ENCODE measurements at places on chromosomes 16 and 17. TPM values are rescaled to one million over a fixed set of nuclear protein-coding genes. Genes with fewer than 3 reads are reported as not detected.

- no peak for DNase-seq
These were observed 185.5 kb downstream of the NTN1 start for GRCh38 chr17:9206741-9207332.

DNA sequence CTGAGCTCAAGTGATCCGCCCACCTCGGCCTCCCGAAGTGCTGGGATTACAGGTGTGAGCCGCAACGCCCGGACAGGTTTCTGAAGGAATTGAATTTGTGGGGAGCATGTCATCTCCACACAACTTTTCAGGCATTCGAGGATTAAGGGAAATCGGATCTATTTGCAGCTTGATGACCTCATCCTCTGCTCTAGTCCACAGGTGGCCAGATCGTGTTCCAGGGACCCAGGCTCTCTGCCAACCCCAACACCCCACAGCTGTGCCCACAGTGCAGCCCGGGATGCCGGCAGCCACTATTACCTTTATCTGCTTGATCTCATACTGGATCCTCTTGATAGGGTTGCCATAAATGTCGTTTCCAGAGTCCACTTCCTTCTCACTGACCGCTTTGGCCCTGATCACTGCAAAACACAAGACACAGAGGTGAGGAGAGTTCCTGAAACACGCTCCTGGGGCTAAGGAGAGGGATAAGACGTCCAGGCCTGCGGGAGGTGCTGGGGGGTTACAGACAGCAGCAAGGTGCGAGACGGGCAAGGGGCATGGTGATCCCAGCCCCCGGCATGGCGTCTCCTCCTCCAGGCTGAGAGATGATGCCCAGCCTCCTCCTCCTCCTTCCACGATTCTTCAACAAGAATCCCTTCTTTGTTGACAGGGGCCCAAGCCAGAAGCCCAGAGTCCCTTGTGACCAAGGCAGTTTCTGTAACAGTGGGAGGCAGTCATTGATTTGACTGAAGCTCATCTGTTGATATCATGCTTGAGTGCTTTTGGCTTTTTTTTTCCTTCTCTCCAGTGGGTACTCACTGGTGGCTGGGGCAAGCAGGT, 29.3 kb downstream of the CEP295NL start:
- DNase-seq: no peak

DNA sequence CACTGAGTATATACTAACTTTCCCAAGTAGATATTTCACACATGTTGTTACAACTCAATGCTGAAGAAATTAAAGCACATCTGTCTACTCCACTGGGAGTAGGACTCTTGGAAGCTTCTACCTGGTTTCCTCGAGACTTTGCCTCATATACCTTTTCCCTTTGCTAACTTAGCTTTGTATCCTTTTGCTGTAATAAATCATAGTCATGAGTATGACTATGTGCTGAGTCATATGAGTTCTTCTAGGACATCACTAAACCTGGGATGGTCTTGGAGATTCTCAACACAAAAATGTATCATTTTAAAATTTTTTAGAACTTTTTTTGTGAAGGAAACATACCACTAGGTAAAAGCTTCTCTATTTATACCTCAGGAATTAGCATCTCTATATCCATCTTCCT, 39.8 kb downstream of the ABCA5 start:
- no peak for DNase-seq

- no peak for DNase-seq
These were observed 153.4 kb downstream of the ZFHX3 start for GRCh38 chr16:72894293-72895151.

DNA sequence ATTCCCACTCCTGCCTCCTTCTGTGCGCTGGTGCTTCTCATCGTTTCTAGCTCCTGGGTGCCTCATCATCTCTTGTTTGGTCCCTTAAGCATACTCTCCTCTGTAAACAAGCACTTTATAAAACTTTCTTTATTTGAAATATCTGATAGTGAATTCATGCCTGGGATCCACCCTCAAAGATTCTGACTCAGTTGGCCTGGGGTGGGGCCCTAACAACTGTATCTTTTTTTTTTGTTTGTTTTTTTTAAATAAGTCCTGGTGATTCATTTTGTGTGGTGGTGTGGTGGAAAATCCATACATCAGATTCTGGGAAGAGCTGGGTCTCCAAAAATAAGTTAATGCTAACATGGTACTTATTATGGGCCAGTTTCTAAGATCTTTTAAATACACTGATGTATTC, 678.3 kb downstream of the TOX3 start:
- DNase-seq: no peak

DNA sequence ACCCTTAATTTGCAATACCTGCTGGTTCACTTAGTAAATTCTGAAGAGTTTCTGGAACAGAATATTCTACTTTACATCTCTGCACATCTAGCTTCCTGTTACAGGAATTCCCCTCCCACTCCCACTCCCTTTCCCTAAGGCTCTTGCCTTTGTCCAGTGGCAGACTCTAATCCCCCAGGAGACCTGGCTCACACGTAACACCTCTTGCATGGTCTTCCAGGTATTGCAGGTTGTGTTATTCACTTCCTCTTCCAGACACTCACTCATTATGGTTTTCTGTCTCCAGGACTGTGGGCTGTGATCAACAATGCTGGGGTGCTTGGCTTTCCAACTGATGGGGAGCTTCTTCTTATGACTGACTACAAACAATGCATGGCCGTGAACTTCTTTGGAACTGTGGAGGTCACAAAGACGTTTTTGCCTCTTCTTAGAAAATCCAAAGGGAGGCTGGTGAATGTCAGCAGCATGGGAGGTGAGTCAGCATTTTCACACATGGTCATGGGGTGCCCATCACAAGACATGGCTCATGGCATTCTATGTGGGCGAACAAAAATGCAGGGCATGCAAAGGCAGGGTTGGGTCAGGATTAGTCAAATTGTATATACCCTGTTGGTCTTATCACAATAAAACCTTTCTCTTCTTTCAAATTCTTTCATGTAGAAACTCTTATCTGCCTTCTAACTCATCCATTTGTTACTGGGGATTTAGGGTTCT, 35.8 kb downstream of the HSD17B2 start:
- DNase-seq: no peak

- DNase-seq: no peak
These were observed 10.8 kb downstream of the TBC1D26 start for GRCh38 chr17:15742921-15743320.

GRCh38 chr16:86306011-86306644, 204.2 kb upstream of the FOXF1 start:
- DNase-seq: no peak

DNA sequence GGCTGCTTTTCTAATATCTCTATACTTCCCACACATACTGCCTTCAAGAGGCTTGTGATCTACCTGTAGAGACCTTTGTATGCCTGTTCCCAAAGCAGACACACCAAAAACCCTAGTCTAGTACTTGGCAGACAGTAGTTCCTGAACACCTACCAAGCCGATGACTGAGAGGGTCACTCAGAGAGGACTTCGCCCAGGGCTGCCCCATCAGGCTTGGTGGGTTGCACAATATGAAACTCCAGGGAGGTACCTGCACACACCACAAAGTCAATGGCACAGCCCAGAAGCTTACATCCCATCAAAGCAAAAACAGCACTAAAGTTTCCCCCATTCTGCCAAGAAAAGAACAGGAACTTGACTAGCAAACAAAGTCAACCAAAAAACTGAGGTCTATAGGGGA, 30.3 kb downstream of the ASPA start:
- no peak for DNase-seq

GRCh38 chr17:28256370-28256769, 62.6 kb upstream of the TMEM97 start:
- no peak for DNase-seq

DNA sequence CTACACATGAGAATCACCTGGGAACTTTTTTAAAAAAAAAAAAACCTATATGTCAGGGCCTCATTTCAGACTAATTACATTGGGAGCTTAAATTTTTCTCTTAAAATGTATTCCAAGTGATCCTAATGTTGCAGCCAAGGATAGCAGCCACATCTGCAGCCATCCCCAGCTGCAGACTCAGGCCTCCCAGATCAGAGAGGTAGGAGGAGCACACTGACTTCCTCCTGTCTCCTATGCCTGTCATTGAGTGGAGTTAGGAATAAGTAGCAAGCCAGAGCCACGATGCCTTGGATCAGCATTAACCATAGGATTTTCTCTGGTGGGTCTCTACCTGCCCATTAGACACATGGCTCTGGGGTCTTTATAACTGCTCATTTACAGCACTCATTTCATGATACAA, 463.5 kb downstream of the HS3ST4 start:
- DNase-seq: no peak

- no peak for DNase-seq
These were observed 9.0 kb upstream of the C16orf87 start for GRCh38 chr16:46839986-46840443.

DNA sequence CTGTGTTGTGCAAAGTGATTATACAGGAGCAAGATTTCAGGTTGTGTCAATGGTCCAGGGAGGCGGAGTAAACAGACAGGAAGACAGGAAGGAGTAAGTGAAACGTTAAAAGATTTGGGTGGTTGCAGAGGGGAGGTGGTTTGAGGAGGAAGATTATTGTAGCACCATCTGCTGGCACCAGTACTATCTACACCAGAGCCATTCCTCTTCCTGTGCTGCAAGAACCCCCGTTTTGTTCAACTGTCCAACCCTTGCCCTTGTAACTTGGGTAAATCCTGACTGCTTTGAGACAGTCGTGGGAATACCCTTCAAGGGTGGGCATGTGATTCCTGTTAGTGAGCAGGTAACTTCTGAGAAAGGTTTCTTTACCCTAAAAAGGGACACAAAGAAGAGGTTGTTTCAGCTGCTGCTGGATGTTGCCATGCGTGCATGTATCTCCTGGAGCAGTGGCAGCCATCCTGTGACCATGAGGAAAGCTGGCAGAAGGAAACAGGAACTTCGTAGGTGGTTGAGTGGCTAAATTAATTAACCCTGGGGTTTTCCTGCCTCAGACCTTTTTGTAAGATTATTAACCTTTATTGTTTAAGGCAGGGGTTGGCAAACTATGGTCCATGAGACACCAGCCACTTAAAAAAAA, 124.1 kb downstream of the PRKCA start:
- DNase-seq: no peak

DNA sequence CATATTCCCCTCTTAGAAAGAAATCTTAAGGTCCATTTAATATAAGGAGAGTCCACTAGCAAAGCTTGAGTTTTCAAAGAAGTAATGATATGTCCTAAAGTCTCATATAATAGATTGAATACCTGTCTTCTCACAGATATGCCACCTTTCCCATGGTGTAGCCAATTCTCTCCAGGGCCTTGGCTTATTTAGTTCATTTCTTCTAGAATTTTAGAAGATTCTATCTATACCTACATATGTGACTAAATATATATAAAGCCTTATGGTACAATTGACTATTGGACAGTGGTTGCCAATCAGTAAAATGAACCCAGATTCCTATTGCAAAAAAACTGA, 370.7 kb upstream of the MAF start:
- DNase-seq: no peak

GRCh38 chr17:71824671-71825070, 296.1 kb upstream of the SOX9 start:
- no peak for DNase-seq

DNA sequence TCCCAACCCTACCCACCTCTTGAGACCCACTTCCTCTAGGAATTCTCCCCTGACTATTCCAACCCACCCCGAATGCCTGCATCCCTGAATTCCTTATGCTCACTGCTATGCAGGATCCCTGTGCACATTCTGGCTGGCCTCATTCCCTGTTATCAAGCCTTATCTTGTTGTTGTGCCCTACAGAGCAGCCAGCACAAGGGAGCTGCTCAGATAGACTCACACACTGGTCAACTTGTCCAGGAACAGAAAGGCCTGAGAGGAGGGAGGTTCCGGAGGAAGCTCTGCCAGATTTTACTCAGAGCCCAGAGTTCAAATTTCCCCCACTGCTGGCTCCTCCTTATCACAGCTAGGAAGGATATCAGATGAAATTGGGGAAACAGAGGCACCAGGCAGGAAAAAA, 24.8 kb upstream of the MYO18A start:
- no peak for DNase-seq

GRCh38 chr17:39867084-39867879, 720 bp upstream of the ZPBP2 start:
- no peak for DNase-seq

DNA sequence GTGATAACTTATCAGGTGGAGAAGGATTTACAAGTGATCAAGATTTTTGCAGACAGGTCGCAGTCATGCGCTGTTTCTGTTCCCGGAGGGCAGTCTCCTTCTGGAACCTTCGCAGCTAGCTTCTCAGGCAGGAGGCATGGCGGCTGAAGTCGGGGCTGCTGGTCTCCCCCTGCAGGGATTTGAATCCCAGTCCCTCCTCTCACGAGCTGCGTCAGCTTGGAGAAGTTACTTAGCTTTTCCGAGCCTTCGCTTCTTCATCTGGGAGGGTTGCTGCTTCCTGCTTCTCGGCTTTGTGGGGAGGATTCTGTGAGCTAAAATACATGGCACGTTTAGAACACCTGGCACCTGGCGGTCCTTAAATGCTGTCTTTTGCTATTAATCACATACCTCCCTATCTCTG, 287.8 kb upstream of the FOXF1 start:
- peak; percentile 26 for DNase-seq

PRR35 gene
- not detected for polyA plus RNA-seq

SCNN1B gene
- polyA plus RNA-seq: 1.1 TPM

UTS2R gene
- polyA plus RNA-seq: not detected

SNX20 gene
- polyA plus RNA-seq: 0.41 TPM

ITGB3 gene
- polyA plus RNA-seq: 14.4 TPM

CBFA2T3 gene
- 0.18 TPM for polyA plus RNA-seq

MMD gene
- polyA plus RNA-seq: 3.3 TPM

KRTAP9-4 gene
- not detected for polyA plus RNA-seq

RDM1 gene
- not detected for polyA plus RNA-seq

DBF4B gene
- 0.88 TPM for polyA plus RNA-seq

HYDIN gene
- 0.38 TPM for polyA plus RNA-seq

RASD1 gene
- polyA plus RNA-seq: 4.6 TPM

Data from aorta (tissue), 5 donors.